ENCODE measurements at places on chromosomes 3 and 15.

DNA sequence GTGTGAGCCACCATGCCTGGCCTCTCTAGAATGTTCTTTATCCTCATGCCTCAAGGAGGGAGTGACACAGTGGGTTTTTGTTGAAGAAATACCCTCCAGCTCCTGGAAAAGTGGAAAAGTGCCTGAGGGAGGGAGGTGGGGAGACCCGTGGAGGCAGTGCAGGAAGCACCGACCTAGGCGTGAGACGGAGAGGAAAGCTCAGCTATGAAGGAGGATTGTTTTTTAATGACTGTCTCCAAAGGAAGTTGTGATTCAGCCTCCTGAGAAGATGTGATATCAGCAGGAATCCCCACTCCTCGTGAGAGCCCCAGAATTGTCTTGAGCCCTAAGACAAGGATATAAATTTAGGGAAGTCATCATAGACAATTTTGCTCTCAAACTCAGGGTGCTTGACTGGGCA lies 21.7 kb downstream of the RPLP1 start:
- peak; percentile 25 for DNase-seq

GRCh38 chr15:61649046-61649445 lies 411.2 kb downstream of the VPS13C start:
- no peak for DNase-seq

DNA sequence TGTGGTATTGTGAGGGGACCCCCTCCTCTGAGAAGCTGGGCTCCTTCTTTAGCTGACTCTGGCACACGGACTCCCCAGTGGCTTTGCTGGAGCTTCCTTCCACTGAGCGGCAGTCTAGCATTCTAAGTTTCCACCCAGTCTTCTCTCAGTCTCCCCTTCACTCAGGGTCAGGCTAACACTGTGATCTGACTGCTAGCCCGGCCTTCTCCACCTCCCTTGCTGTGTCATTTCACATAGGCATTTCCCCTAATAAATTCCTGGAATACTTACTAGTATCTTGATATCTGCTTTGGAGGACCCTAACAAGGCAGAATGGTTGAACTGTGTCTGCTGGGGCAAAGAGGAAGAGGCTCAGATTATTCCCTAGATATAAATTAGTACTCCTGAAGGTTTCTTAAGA lies 106.2 kb upstream of the THBS1 start:
- peak; percentile 45 for DNase-seq

GRCh38 chr3:120682095-120682681 lies at the start of gene HGD:
Gene HGD (minus strand): TSS chr3:120682239. CDS start chr3:120682111, 128 bp downstream.
- no peak for DNase-seq

GRCh38 chr15:82674873-82675272 lies 27.7 kb upstream of the CPEB1 start:
- no peak for DNase-seq

- DNase-seq = no peak
Measured at GRCh38 chr3:140296796-140297352, 361.9 kb downstream of the CLSTN2 start.

GRCh38 chr3:149174901-149175300 lies 45.5 kb downstream of the HPS3 start:
- no peak for DNase-seq

GRCh38 chr15:56242576-56243162 lies 1.0 kb downstream of the RFX7 start:
- no peak for DNase-seq

GRCh38 chr3:178986456-178986855 lies 85.2 kb downstream of the ZMAT3 start:
- DNase-seq = no peak

GRCh38 chr3:156610154-156610553 lies 55.2 kb upstream of the SSR3 start:
- no peak for DNase-seq

GRCh38 chr3:138254216-138254615 lies 67.1 kb downstream of the ARMC8 start:
- no peak for DNase-seq

GRCh38 chr15:76999996-77000395 lies 5.1 kb downstream of the PSTPIP1 start:
- DNase-seq = no peak

DNA sequence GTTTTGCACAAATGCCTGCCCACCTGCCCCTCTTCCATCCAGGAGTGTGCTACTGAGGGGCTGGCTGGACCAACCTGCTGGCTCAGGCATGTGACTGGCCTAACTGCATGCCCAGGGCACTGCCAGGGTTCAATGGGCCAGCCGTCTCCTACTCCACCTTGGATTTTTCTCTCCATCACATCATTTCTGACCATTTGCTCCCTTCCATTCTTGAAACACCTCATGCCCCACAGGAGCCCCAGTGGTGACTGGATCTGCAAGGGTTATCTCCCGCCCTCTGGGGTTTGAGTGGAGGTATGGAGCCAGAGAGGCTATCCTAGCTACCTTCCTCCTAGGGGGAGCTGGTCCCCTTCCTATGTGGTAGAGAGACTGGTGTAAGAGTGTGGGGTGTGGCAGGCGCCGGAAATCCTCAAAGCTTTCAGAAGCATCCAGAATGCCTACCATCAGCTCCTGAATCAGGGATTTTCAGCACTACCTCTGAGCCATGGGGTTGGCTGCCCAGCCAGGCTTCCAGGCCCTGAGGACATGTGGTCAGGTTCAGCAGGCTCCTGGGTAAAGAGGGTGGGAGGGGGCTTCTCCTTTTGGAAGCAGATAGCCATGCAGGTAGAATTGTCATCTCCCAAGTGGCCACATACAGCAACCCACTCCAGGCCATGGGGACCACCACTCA lies 2.9 kb upstream of the MANF start:
- peak; percentile 58 for DNase-seq

DNA sequence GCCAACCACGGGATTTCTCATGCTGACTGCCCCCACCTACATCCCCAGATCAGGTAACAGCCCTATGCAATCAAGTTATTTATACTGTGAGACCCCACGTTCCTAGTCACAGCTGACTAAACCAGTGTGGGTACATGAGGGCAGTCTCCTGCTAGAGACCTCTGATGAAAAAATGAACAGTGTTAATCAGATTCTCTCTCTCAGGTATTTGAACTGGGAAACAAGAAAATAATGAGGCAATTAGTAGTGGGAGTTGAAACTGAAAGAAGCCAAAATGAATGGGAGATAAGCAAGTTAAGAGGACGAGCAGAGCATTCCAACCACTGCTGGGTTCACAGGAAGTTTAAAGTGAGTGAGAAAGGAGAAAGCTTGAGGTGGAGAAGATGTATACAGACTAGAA lies 98.5 kb upstream of the MYO5C start:
- no peak for DNase-seq

DNA sequence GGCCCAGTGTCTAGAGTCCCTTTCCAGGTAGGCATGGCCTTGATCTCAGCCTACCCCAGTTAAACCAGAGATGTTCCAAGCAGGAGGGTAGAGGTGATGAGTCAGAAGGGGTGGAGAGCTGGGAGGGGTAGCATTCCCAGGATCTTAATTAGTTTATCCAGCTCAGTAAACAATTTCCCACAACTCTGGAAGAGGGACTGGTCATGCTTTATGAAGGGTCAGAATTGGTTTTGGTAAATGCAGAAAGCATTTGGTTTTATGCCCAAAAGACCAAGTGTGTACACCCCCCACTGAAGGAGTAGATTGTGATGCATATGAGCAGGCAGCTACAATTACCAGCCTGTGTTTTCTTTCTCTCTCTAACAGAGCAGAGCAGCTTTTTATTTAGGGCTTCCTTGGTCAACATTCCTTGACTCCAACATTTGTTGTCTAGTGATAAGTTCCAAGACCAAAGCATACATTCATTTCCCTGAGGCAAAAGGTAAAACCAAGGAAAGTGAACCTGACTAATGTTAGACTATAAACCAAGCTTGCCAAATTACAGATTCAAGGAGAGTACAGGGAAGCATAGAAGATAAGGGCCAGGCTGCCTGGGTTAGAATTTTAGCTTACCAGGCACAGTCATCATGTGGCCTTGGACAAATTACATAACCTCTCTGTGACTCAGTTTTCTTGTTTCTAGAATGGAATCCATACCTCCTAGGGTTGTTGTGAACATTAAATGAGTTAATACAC lies 17.6 kb downstream of the EXOSC7 start:
- DNase-seq = no peak

DNA sequence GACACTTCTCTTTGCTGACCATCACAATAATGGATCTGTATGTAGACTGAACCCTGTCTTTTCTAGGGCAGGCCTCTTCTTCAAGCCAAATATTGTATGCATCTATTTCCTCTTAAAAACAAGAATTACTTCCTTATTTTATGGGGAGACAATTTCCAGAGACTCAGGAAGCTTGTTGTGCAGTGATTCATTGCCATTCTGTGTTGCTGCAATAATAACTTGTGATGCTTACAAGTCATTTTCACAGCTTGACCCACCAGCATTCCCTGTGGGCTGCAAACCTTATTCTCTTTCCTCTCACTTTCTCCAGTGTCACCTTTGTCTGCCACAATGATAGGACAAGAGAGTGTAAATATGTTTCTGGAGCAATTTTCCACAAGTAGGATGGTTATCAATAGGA lies 276.7 kb upstream of the SGO1 start:
- DNase-seq = no peak

- DNase-seq = no peak
Measured at GRCh38 chr15:48077616-48078184, 43.1 kb upstream of the SLC24A5 start.

DNA sequence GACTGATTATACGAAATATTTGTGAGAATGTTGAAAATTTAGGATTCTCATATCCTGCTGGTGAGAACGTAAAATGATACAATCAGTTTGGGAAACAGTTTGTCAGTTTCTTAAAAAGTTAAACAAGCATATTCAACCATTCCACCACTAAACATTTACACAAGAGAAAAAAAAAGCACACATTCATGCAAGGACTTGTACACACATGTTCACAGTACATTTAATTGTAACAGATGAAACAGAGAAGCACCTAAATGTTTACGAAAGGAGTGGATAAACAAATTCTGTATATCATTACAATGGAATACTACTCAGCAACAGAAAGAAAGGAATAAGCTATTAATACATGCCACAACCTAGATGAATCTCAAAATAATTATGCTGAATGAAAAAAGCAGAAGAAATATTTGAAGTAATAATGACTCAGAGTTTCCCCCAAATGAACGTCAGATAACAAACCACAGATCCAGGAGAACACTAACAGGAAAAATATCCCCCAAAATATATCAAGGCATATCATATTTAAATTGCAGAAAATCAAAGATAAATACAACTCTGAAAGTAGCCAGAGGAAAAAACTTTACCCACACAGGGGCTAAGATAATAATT lies 14.3 kb downstream of the ANKRD28 start:
- no peak for DNase-seq

- DNase-seq = no peak
Measured at GRCh38 chr3:57956119-57956832, 51.9 kb upstream of the FLNB start.

DNA sequence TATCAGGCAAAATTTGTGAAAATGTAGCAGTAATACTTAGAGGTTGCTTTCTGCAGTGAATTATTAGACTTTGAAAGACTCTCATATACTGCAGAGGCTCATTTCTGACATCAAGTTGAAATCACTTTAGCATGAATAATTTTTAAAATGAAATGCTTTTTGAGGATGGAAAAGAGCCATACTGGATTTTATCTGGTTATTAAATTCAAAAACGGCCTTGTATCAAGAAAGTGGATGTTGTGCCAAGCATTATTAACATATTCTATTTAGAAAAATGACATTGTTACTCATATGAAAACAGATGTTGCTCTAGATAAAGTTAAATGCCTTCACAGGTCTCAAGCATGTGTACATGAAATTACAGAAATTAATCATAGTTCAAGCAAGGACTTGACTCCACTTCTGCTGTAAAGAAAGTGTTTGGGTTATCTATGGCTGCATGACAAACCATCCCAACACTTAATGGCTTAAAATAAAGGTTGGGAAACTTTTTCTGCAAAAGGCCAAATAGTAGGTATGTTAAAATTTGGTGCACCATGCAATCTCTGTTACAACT lies 64.5 kb upstream of the ZNF280D start:
- no peak for DNase-seq

- DNase-seq = no peak
Measured at GRCh38 chr3:19702416-19703078, 231.5 kb downstream of the EFHB start.

GRCh38 chr3:166114448-166114847 lies 277.2 kb upstream of the BCHE start:
- no peak for DNase-seq

DNA sequence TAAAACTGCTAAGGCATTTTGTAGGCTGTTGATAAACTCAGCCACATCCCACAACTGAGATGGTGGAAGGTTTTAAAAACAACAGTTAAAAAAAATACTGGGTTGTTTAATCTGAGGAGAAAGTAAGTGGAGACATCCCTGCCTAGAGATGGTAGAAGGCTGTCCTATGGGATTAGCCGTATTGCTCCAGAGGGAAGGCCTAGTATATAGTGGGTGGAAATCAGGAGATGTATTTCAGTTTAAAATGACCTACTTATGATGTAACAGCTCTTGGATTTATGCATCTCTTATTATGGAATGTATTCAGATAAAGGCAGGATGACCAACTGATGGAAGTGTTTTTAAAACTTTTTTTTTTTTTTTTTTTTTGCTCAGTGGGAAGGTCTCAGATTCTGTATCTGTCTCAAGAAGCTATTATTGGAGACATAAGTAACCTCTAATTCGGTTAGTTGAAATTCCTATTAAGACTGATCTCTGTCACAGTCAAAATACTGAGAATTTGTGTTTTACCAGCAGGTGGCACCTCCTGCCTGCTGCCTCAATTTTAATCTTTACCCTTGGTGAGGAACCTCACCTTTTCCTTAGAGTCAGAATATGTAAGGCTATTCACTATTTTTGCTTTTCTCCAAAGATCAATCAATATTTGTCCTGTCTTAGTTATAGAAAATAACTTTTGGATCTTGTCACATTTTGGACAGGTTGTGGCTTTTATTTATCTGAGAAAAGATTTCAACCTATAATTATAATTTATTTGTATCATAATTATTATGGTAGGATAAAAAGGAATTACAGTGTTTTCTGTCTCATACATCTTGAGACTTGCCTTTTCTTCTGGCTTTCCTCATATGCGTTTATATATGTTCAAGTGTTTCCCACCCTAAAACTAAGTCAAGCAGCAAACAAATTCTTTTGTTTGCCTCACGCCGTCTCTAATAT lies 63.0 kb downstream of the VPS8 start:
- DNase-seq = peak; percentile 63

DNA sequence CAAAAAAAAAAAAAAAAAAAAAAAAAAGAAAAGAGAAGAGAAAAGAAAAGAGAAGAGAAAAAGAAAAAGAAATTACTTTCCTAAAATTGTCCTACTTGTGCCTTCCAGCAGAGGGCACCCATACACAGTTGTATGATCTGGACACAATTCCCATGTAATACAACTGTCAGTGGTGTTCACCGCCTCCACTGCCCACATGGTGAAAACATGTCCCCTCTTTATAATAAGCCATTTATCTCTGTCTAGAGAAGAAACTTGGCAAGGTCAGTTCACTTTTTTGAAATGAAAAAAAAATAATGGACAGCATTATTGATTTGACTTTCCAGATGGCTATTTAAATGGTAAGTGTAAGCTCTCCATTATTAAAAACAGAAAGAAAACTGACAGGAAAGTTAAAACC lies 459.4 kb downstream of the GBE1 start:
- peak; percentile 66 for DNase-seq

GRCh38 chr3:119681279-119681678 lies 4.1 kb upstream of the COX17 start:
- no peak for DNase-seq
